ENCODE measurements at places on chromosomes 11 and 22. TPM values are rescaled to one million over a fixed set of nuclear protein-coding genes. Genes with fewer than 3 reads are reported as not detected.

- no peak for DNase-seq
Measured at GRCh38 chr11:71060391-71060791, 192.0 kb downstream of the SHANK2 start.

- no peak for DNase-seq
Measured at GRCh38 chr11:17575431-17576425, 28.7 kb downstream of the OTOG start.

DNA sequence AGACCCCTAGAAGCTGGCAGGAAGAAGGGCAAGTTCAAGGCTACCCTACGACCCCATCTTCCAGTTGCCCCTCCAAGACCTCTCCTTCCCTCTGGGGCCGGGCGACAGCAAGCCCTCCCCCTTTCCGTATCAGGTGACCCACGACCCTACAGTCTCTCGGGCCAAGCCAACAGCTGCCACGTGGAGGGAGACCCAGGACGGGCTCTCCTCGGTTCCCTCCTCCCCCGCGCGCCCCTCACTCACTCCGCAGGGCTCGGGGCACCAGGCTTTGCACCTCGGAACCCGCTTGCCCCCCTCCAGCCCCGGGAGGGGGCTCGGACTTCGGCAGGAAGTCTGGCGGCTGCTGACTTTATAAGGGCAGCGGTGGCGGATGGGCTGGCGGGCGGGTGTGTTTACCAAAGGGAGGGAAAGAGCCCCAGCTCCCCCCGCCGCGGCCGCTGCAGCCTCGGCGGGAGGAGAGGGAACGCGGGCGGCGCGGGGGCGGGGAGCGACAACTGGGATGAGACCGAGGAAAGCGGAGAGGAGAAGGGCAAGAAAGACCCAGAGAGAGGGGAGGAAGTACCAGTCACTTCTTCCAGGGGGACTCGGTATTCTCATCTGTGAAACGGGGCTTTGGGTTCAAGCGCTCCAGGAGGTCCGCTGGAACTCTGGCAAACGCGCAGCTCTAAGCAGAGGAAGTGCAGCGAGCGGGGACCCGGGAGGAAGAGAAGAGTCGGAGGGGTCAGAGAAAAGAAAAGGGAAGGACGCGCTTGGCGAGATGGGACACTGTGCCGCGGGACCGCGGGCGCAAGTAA lies 767 bp downstream of the SLC43A1 start:
- no peak for DNase-seq

- DNase-seq: no peak
Measured at GRCh38 chr11:122910775-122911174, 28.2 kb downstream of the JHY start.

DNA sequence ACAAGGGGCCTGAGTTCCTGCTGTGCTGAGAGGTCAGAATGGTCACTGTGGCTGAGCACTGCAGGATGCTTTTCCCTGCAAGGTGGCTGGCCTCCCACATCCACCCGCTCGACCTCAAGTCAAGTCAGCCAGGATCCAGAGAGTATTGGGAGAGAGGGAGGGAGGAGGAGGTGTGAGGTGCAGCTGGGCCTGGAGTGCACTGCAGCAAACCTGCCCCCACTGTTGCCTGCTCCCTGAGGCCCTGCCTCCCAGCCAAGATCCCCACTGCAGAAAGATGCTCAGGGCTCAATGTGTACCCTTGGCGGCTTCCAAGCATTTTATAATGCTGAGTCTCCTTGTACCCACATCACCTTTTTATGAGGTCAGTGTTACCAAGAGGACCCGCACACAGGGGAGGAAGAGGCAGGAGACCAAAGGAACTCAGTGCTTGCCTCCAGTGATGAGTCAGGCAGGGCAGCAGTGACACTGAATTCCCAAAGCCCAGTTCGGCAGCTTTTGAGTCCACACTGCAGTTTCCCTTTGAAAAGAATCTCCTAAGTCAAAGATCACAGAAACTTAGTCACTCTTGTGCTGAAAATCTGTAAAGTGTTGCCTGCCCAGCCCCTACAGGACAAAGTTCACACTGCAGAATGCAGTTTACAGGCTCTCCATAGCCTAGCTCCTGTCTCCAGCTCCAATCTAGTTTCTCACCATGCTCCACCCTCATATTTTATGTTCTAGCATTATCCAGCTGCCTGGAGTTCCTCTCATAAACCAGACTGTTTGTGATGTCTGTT lies 3.1 kb downstream of the ENDOD1 start:
- DNase-seq: no peak

DNA sequence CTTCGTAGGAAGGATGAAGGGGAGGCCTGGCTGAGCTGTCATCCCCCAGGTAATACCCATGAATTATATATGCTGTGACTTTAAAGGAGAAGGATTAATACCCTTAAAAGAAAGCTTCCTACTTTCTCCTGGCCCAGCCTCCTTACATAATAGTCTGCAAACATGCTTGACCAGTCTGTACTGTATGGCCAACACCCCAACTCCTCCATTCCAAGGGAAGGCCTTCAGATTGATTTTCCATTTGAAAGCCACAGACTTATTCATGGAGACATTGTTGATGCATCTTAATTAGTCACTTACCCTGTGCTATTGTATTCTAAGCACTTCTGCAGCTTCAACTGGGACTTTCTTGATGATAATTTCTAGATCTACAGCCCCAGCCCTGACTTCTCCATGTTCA lies 2.0 kb downstream of the PAAF1 start:
- DNase-seq: no peak

DNA sequence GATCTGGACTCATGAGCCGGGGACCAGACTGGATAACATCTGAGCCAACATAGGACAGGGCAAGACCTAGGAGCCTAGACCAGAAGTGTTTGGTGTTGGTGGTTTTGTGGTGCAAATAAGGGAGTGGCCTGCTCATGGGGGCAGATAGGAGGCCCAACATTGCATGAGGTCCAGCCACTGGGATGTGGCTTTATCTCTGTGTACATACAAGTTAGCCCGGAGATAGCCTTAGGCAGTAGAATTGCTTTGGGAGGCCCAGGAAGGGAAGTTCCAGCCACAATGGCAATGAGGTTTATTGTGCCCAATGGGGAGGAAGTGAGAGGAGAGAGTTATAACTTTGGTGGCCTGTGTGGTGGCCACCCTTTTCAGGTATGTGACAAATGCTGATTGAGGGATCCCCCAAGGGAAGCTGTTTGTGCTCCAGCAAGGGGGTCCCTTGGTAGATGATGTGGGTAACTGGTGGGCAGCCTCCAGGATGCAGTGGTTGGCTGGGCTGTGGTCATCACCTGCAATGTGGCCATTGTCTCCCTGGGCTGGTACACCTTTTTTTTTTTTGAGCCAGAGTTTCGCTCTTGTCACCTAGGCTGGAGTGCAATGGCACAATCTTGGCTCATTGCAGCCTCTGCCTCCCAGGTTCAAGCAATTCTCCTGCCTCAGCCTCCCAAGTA lies 6.4 kb downstream of the LMO2 start:
- DNase-seq: no peak

GRCh38 chr11:120125024-120125423 lies 12.9 kb downstream of the TRIM29 start:
- DNase-seq: no peak

DNA sequence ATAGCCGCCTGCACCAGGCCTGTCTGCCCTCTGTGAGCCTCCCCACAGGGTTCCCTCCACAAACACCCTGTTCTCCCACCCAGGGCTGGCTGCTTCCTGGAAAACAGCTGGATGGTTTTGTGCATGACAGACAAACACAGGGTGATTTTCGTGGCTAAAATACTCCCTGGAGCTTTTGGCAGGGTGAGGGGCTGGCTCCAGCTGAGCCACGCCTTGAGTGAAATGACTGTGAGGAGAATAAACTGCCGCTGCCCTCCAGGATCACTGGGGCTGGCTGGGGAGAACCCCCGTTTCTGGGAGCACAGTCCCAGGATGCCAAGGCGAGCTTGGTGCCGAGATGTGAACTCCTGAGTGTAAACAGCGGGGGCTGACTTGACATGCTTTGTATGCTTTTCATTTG lies 20.3 kb upstream of the PPP6R3 start:
- DNase-seq: no peak

DNA sequence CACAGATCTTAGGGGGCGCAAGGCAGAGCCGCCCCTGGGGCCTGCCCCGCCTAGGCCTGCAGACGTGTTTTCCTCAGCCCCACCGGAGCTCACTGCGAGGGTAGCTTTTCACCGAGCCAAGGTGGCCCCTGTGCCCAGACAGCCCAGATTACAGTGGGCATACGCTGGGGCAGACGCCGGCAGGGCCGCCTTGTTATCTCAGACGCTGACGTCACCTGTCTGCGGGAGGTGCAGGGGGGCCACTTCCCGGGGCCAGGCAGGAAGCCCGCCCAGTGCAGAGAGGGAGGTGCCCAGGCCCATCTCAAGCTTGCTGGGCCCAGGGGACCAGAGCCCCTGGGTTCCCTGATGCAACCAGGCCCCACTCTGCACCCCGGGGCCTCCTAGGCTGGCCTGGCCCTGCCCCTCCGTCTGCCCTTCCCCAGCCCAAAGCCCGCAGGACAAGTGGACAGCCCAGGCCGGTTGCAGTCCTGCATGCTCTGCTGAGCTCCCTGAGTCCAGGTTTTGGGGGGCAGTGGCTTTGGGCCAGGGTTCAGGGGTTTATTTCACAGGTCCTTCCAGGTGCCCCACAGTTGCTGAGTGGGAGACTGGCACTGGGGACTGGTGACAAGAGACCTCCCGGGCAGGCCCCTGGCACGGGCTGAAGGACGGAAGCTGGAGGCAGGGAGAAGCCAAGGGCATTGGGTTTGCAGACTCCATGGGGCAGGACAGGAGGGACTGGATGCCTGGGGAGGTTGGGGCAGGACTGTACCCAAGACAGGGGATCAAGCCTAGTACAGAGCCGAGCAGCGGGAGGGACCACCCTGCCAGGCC lies 38.6 kb downstream of the IGF2 start:
- DNase-seq: no peak

GRCh38 chr11:35794333-35794732 lies 131.8 kb downstream of the TRIM44 start:
- DNase-seq: no peak

GRCh38 chr11:68383976-68384501 lies 71.6 kb downstream of the LRP5 start:
- DNase-seq: no peak

- no peak for DNase-seq
Measured at GRCh38 chr22:20550851-20551744, 43.7 kb downstream of the MED15 start.

DNA sequence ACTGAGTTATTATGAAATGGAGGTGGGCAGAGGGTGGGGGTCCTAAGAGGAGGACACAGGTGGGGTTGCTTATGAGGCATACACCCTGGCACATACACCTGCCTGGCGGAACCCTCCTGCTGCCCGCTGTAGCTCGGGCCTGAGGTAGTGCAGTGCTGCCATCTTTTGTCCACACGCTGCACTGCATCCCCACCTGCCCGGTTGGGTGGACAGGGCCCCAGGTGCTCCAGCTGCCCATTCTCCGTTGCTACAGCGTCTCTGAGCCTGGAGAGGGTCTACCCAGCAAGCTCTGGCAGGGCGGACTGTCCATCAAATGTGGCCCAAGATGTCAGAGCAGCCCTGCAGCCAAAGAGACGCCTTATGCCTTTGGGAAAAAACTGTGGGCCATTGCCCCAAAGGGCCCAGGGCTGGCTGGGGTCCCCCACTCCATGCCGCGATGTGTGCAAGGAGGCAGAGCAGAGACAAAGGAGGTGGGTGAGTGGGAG lies 131.2 kb downstream of the BUD13 start:
- DNase-seq: peak; percentile 34

- no peak for DNase-seq
Measured at GRCh38 chr11:465896-466530, 15.9 kb downstream of the PTDSS2 start.

DNA sequence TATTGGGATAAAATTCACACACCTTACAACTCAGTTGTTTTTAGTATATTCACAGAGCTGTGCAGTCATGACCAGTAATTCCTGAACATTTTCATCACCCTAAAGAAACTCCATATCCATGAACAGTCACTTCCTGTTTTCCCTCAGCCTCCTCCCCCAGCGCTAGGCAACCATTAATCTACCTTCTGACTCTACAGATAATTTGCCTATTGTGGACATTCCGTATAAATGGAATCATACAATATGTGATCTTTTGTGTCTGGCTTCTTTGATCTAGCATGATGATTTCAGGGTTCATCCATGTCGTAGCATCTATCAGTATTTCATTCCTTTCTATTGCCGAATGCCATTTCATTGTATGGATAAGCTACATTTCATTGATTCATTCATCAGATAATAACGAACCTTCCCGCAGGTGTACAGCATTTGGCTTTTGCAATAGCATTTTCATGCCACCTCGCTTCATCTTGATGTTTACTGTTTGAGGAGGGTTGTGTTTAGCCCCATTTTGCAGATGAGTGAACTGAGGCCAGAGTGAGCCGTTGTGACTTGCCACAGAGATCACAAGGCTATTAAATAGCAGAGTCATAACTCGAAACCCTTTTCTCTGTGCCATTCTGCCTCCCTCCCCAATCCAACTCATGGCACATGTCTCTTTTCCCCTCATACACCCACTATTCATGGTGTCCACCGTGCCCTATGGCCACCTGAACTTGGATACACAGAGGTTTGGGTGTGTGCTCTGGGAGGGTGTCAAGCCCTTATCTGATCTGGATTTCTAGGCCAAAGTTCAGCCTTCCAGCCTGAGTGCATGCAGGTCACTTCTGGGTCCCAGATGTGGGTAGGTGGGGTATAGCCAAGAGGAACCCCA lies 11.1 kb upstream of the MYH9 start:
- DNase-seq: no peak

DNA sequence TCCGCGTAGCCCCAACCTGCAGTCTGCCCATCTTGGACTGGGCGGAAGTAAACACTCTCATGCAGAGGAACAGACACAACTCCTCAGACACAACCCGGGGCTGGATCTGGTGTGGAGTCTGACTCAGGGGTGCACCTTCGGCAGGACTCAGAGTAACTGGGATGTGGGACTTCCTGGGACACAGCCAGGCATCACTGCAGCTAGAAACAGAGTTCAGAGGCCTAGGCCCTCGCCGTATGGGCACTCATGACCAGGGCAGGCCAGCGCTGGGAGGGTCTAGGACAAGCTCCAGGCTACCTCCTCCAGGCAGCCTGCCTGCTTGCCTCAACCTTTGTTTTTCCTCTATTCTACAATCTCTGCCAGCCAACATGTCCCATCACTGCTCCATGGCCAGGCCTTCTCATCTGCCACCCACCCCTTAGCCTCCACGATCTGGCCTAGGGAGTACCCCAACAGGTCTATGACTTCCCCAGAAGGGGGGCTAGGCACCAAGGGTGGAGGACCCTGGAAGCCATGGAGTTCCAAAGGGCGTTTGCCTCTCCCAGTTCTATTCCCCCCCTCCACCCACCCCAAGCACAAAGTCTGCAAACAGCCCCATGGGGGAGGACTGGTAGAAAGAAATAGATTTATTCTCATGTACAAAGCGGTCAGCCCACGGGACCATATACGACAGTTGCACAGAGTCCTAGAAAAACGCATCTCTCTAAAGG lies 98.5 kb downstream of the PDE2A start:
- DNase-seq: no peak

- DNase-seq: no peak
Measured at GRCh38 chr11:110830747-110831146, 118.5 kb upstream of the ARHGAP20 start.

HEPN1 gene
- polyA plus RNA-seq: 1.9 TPM

TIMP3 gene
- 146 TPM for polyA plus RNA-seq

MUC2 gene
- 0.03 TPM for polyA plus RNA-seq

BEST1 gene
- 5.1 TPM for polyA plus RNA-seq

EEF1G gene
- 2,243 TPM for polyA plus RNA-seq

OR51B5 gene
- polyA plus RNA-seq: 0.33 TPM

UBQLN3 gene
- polyA plus RNA-seq: not detected

MS4A6A gene
- polyA plus RNA-seq: 16.9 TPM

ARSA gene
- polyA plus RNA-seq: 13.5 TPM

SYCE3 gene
- polyA plus RNA-seq: not detected

KBTBD3 gene
- polyA plus RNA-seq: 10.2 TPM

SWAP70 gene
- polyA plus RNA-seq: 27.4 TPM

APIP gene
- 38.0 TPM for polyA plus RNA-seq

ZNF408 gene
- polyA plus RNA-seq: 7.5 TPM

GRAP2 gene
- polyA plus RNA-seq: 1.3 TPM

Measured in renal cortex interstitium (tissue), 15 donors.